Smooth muscle cell of the coronary artery (primary cell): ENCODE measurements at places on chromosomes 3 and 15. TPM values are rescaled to one million over a fixed set of nuclear protein-coding genes. Genes with fewer than 3 reads are reported as not detected.

The CCNB2 gene
- 2.6 and 10.1 TPM in 2 replicates for total RNA-seq

The AAGAB gene
- 42.6 and 49.0 TPM in 2 replicates for total RNA-seq

The SGO1 gene
- total RNA-seq, result 1.7 TPM in 1 of 2 replicates, not detected in the other

The DNAH12 gene
- total RNA-seq, result under 0.01 TPM in 2 replicates

The RAB43 gene
- total RNA-seq, result 8.3 and 15.2 TPM in 2 replicates

The SOX14 gene
- total RNA-seq, result not detected in 2 replicates

The UBAP1L gene
- total RNA-seq, result 0.53 and 0.94 TPM in 2 replicates

The SLC12A1 gene
- not detected in 2 replicates for total RNA-seq

The IQCF5 gene
- total RNA-seq, result not detected in 2 replicates

The C3orf20 gene
- under 0.01 TPM in 1 of 2 replicates, not detected in the other for total RNA-seq

The MST1R gene
- total RNA-seq, result 0.35 and 0.45 TPM in 2 replicates

The CLDN1 gene
- 0.08 and 0.12 TPM in 2 replicates for total RNA-seq

The GJD2 gene
- total RNA-seq, result not detected in 2 replicates

The PARP14 gene
- total RNA-seq, result 29.4 and 48.7 TPM in 2 replicates

The SERPINI2 gene
- total RNA-seq, result not detected in 2 replicates

The HTR3D gene
- total RNA-seq, result not detected in 2 replicates

The PARP15 gene
- 0.23 TPM in 1 of 2 replicates, not detected in the other for total RNA-seq

The CCDC9B gene
- 17.8 and 38.0 TPM in 2 replicates for total RNA-seq

The CPLX3 gene
- total RNA-seq, result not detected in 2 replicates

The CADM2 gene
- not detected in 2 replicates for total RNA-seq

The CIDEC gene
- total RNA-seq, result not detected in 2 replicates

The KCNMB3 gene
- total RNA-seq, result 0.75 and 1.3 TPM in 2 replicates

The P2RY13 gene
- not detected in 2 replicates for total RNA-seq

The PEX11A gene
- 5.0 and 13.5 TPM in 2 replicates for total RNA-seq

The HYKK gene
- 0.70 and 2.9 TPM in 2 replicates for total RNA-seq

The LRRC57 gene
- 5.0 and 10.2 TPM in 2 replicates for total RNA-seq

The LTF gene
- total RNA-seq, result not detected in 2 replicates

The RPSA gene
- total RNA-seq, result 794 and 1,937 TPM in 2 replicates

The SYNPR gene
- total RNA-seq, result not detected in 2 replicates

The RHCG gene
- 0.12 TPM in 1 of 2 replicates, not detected in the other for total RNA-seq

The SKOR1 gene
- total RNA-seq, result under 0.01 TPM in 1 of 2 replicates, not detected in the other

The ABTB1 gene
- total RNA-seq, result 5.8 and 17.2 TPM in 2 replicates

The LARP6 gene
- 49.7 and 61.9 TPM in 2 replicates for total RNA-seq

The LPCAT4 gene
- total RNA-seq, result 6.8 and 7.7 TPM in 2 replicates

The CATSPER2 gene
- 0.45 and 0.59 TPM in 2 replicates for total RNA-seq

The DTX3L gene
- 7.7 and 9.6 TPM in 2 replicates for total RNA-seq

The PPP1R14D gene
- total RNA-seq, result not detected in 2 replicates

The RBMS3 gene
- 44.9 and 77.3 TPM in 2 replicates for total RNA-seq

The CKMT1B gene
- not detected in 2 replicates for total RNA-seq

The RFTN1 gene
- total RNA-seq, result 29.5 and 39.8 TPM in 2 replicates

The GOLGA6L10 gene
- 0.35 and 0.90 TPM in 2 replicates for total RNA-seq

The GOLGA8G gene
- total RNA-seq, result not detected in 2 replicates

The ALG1L2 gene
- total RNA-seq, result not detected in 2 replicates

The STAC gene
- total RNA-seq, result 13.0 and 17.5 TPM in 2 replicates

The IL17RB gene
- total RNA-seq, result 0.35 TPM in 1 of 2 replicates, not detected in the other

The PATL2 gene
- 0.08 and 0.82 TPM in 2 replicates for total RNA-seq

The LINGO1 gene
- not detected in 2 replicates for total RNA-seq

The SPTSSB gene
- 0.08 TPM in 1 of 2 replicates, not detected in the other for total RNA-seq

The FAM98B gene
- total RNA-seq, result 1.1 and 6.2 TPM in 2 replicates

The ITIH1 gene
- 0.59 TPM in 1 of 2 replicates, not detected in the other for total RNA-seq

The GPR87 gene
- not detected in 2 replicates for total RNA-seq

The ITGB5 gene
- 339 and 499 TPM in 2 replicates for total RNA-seq

The DOCK3 gene
- 0.12 and 0.15 TPM in 2 replicates for total RNA-seq

The P4HTM gene
- 23.9 and 31.9 TPM in 2 replicates for total RNA-seq

The TEX9 gene
- total RNA-seq, result 2.0 and 4.1 TPM in 2 replicates
